Stimulated activated CD8-positive, alpha-beta memory T cell treated with anti-CD3 and anti-CD28 coated beads, Interleukin-2, amount 100 ng/mL, for 48 hours (primary cell): ENCODE measurements at places on chromosomes 1 and 21.

DNA sequence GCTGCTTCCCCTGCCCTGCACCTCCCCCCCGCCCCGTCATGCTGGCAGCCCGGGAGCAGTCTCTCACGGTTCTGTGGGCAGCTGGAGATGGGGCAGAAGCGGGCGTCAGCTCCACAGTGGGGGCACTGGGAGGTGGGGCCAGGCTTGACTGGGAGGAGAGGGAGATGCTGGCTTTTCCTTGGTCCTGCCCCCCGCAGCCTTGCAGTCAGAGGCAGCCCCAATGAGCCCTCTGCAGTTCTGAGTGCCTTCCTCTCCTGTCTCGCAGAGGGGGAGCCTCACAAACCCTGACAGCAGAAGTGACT, 21.7 kb downstream of the ARHGEF10L start:
- DNase-seq = no peak

DNA sequence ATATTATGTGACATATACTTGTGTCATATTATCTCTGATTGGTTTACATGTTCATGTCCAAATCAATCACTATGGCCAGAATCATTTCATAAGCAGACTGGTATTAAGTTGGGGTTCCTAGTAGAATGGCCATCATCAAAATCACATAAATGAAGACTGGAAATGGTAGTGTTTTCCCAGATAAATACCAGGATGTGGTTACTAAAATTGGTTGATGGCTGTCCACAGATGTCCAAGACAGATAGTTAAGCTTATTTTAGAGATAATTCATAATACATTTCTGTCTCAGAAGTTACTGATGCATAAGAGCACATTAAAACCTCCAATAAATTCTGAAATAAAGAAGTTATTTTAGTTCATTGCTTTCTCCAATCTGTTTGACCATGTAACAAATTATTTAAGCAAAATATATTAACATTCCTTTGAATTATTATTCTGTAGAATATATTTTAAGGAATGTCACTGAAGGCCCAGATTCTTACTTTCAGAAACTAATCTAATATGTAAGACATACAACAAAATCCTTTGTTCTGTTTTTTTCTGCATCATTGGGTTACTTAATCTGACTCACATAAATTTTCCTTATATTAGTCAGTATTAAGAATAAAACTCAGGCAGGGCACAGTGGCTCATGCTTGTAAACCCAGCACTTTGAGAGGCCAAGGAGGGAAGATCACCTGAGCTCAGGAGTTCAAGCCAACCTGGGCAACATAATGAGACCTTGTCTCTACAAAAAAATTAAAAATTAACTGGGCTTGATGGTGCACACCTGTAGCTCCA, 483.9 kb downstream of the PTPRC start:
- no peak for DNase-seq

DNA sequence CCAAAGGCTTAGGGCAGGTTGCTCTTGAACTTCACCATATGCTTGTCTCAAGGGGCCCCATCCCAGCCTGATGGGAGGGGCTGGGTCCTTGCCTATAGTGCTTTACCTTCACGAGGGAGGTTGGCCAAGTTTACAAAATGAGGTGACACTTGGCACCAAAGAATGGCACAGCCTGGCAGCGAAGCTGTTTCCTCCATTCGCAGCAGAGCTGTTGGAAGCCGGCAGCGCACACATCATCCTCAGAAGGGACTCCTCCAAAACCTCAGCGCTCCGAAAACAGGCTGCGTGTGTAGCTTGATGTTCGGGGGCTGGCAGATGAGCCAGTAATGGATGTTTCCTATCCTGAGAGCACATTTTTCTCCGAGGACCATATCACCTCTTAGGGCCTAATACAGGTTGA, 116.8 kb downstream of the KAZN start:
- DNase-seq = no peak

- no peak for DNase-seq
Observed at GRCh38 chr1:160474392-160475242, 48.4 kb downstream of the SLAMF6 start.

DNA sequence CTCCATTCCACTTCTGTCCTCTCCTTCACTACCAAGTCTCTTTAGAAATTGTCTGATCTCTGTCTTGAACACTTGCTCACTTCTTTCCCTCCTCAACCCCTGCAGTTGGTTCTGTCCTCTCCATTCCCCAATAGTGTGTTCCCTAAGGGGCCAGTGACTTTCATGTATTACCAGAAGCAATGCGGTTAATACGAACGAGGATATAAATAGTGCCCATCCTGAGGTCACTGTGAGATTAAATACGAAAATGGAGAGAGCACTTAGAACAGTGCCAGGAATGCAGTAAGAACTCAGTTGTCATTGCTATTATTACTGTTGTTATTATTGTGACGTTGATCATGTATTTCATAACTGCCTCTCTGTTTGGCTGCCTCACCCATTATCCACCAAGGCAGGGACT, 53.0 kb upstream of the ARTN start:
- no peak for DNase-seq

GRCh38 chr1:18160290-18160942, 52.8 kb downstream of the IGSF21 start:
- no peak for DNase-seq

GRCh38 chr1:63277195-63278192, 44.9 kb upstream of the FOXD3 start:
- DNase-seq = no peak

DNA sequence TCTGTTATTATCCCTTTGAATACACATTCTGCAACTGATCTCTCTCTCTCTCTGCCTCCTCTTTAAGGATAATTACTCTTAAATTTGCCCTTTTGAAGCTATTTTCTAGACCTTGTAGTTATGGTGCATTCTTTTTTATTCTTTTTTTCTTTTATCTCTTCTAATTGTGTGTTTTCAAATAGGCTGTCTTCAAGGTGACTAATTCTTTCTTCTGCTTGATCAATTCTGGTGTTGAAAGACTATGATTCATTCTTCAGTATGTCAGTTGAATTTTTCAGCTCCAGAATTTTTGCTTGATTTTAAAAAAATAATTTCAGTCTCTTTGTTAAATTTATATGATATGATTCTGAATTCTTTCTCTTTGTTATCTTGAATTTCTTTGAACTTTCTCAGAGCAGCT, 95.6 kb upstream of the GPR52 start:
- DNase-seq = no peak

DNA sequence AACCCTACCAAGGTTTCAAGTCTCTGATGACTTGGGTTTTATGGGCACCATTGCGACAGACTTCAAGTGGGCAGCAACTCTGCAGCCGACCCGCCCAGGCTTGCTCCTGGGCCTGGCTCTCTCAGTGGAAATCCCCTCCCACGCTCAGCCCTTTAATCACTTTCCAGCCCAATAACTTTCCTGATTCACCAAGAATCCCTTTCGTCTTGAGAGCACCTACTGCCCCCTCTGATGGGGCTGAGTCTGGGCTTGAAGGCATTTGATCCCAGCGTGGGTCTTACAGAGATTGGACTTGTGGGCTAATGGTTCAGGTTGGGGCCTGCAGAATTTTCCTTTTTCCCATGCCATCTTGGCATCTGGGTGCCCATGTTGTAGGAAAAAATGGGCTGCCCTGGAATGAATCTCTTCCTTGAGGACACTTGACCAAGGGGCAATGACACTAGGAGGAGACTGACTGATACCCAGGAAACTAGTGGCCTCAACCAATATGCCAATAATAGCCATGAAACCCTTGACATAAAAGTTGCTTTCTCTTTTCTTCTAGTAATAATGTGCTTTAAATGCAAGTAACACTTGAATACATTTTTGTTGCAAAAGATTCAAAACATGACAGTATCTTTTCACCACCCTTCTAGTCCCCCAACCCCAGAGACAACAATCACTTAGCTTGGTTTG, 7.8 kb upstream of the PHLDA3 start:
- DNase-seq = no peak

- DNase-seq = no peak
Observed at GRCh38 chr1:167676916-167677848, 44.6 kb upstream of the MPZL1 start.

GRCh38 chr1:45409276-45409675, 69.0 kb upstream of the MUTYH start:
- no peak for DNase-seq

GRCh38 chr1:174726167-174726879, 273.4 kb upstream of the CACYBP start:
- DNase-seq = no peak

GRCh38 chr1:180907313-180908055, 5.2 kb upstream of the KIAA1614 start:
- DNase-seq = no peak

GRCh38 chr1:93701629-93702028, 20.0 kb upstream of the BCAR3 start:
- no peak for DNase-seq

- no peak for DNase-seq
Observed at GRCh38 chr1:187959062-187959461, 1130.3 kb downstream of the PLA2G4A start.

DNA sequence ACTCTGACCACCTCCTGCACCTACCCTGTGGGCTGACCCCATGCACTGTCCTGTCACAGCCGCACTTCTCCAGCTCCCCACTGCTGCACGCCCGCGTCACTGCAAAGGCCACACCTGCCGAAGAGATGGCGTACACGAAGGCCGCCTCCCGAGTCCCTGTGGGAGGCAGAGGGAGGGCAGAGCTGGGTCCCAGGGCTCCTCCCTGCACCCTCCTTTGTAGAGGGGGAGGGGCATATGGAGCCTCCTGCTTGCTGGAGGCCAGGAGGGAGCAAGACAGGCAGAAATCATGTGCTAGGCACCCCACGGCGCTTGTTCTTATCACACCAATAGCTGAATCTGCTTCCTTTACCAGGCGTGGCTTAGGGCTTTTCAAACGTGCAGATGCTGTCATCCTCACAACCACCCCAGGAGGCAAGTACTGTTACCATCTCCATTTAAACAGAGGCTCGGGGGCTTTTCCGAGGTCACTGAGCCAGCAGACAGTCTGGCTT, 21.4 kb downstream of the WNT4 start:
- DNase-seq = no peak

DNA sequence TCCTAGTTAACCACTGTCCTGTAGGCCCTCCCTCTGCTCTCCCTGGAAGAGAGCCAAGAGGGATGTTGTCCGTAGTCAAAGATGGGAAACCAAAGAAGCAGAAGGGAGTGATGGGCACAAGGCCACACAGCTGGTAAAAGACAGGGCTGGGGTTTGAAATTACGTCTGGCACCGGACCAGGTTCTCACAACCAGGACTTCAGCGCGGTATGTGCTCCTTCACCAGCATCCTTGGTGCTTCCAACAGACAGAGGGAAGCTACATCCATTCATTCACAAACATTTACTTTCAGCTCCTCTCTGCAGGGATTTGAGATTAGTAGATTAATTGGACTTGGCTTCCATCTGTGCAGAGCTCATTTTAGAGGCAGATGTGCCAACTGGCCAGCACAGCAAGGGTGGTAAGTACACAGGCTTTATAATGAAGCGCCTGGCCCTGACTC, 191.2 kb downstream of the TRABD2B start:
- no peak for DNase-seq

GRCh38 chr1:1058088-1058905, 15.8 kb downstream of the RNF223 start:
- DNase-seq = no peak

DNA sequence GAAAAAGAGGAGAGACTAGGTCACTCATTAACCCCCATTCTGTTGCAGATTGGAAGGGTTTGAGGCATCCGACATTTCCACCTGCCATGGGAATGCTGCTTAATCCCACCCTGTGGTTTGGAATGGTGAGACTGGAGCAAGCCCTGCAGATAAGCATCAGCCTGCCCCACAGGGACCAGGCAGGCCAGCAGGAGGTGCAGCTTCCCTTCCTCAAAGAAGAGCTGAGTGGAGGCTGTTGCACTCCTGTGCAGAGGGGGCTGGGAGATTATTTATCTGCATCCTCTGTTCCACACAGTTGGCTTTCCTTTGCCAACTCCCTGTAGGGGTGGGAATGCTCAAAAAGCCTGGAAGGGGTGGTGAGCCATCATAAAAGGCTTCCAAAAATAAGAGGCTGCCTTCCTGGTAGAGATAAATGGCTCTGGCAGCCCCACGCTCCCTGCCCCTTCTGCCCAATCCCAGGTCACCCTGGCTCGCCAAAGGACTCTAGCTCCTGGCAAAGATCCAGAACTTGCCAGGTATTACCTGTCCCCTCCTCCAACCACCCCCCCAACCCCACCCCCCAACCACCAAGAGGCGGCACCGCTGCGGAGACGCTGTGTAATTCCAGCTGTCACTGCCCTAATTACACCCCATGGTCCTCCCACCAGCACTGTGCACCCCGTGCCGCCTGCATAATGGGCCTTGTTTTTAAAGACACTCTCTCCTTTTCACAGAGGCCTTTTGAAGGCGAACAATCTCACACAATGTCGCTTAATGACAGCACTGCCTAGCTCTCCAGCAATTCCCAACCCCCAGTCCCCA, 83.0 kb upstream of the ZC3H12A start:
- no peak for DNase-seq

GRCh38 chr1:204258213-204259115, 44.7 kb upstream of the GOLT1A start:
- peak; percentile 25 for DNase-seq

GRCh38 chr1:21742578-21742977, 40.4 kb downstream of the USP48 start:
- DNase-seq = no peak

GRCh38 chr1:221758455-221758854, 16.6 kb upstream of the DUSP10 start:
- no peak for DNase-seq

- no peak for DNase-seq
Observed at GRCh38 chr1:213742992-213743391, 244.8 kb upstream of the PROX1 start.

- DNase-seq = no peak
Observed at GRCh38 chr1:218211241-218211640, 73.9 kb upstream of the RRP15 start.

DNA sequence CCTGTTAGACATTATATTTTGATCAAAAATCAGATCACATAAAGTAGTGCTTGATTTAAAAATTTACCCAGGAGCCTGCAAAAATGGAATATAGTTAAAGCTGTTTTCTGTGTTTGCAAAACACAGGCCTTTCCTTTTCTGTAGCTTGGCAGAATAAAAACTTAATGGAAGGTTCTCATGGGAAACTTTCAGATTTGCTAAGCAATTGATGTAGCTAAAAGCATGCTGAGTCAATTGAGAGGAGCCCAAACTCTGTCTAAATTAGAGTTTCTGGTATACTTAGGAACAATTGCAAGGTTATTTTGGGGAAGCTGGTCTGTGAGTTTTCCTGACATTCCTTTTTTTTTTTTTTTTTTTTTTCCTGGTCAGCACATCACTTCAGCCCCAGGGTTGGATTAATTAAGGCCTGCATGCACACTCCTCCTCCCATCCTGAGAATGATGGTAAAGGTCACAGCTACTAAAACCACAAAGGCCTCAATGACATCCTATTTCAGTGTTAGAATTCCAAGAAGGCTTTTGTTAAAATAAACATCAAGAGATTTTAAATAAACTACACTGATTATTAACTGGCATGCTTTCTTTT, 608.7 kb downstream of the PLPP3 start:
- DNase-seq = no peak

- no peak for DNase-seq
Observed at GRCh38 chr1:91754348-91754747, 131.6 kb downstream of the TGFBR3 start.

- DNase-seq = no peak
Observed at GRCh38 chr1:64042331-64043100, 160.9 kb upstream of the UBE2U start.
